ENCODE measurements at places on chromosomes 6 and 20.

DNA sequence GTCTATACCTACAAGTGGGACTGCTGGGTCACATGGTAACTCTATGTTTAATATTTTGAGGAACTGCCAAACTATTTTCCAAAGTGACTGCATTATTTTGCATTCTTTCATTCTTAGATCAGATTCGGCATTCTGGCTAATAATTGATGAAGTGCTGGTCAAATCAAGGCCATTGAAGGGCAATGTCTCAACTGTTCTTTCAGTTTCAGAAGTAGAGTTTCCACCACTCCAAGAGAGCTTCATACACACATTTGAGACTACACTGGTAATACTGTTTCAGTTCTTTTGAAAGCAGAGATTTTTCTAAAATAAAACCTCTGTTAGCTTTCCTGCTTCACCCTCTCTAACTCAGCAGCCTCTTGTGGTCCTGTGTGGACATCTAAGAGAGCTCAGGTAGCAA lies 154.5 kb downstream of the CFAP61 start:
- DNase-seq = no peak

- peak; percentile 16 for DNase-seq
Observed at GRCh38 chr6:37170273-37171200, 585 bp downstream of the PIM1 start.

DNA sequence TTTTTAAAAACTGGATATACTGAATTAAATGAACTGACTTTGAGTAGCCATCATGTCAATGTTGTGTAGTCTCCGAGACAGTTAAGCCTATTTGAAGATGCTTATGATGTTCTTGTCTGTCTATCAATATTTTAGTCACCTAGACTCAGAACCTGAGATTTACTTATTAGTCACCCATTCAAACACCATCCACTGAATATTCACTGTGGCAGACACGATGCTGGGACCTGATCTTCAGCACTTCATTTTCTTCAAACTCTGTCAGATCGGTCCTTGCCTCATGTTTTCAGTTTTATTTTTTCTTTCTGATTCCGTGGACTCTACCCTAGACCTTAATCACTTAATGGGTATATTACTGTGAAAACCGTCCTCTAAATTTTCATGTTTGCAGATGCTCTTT lies 123.7 kb upstream of the MCHR2 start:
- no peak for DNase-seq

DNA sequence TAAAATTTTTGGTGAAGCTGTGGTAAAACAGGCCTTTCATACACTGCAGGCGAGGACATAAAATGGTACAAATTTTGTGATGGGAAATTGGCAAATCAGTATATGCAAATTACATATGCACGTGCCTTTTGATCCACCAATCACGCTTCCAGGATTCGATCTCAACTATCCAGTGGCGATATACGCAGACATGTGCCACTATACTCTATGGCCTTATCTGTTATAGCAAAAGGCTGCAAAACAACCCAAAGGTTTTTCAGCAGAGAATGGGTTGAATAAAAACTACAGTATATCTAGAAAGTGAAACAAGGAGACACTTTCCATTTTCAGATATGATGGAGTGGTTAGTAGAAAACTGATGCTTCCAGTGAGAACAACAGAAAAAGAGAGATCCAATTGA lies 41.9 kb upstream of the ERVFRD-1 start:
- DNase-seq = no peak

GRCh38 chr6:160789263-160790027 lies 87.4 kb downstream of the PLG start:
- no peak for DNase-seq

DNA sequence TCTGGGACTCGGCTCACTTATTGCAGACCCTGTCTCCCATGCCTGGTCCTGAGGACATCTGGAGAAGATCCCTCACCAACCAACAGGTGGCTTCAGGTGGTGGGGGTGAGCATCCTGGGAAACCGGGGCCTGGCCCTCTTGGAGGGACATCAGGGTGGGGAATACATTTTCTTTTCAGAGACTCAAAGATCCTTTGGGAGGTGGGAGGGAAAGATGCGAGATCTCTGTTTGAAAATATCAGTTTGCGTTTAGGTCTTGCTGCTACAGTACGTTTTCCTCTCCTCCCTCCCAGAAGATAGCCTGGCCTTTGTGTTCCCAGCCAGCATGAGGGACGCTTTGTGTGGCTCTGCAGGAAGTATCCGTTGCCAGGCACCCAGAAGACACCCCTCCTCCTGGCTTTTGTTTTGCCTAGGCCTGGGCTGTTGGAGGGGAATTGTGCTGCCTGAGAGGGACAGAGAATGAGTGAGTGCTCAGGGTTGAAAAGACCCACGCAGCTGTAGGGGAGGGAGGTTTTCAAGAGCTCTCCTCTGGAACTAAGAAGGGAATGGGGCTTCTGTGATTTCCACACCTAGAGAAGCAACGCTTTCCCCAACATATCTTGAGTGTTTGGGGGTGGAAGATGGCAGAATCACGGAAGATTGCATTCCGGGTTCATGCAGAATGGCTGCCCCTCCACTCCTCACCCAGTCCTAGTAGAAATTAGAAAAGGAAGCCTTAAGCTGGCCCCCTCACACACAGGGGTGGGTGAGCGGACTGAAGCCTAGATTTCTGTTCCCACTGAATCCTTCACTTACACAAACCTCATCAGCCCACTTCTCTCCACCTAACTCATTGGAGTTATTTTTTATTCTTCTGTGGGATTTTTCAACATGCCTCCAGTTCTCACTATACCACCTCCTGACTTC lies 22.0 kb upstream of the SLC2A12 start:
- no peak for DNase-seq

DNA sequence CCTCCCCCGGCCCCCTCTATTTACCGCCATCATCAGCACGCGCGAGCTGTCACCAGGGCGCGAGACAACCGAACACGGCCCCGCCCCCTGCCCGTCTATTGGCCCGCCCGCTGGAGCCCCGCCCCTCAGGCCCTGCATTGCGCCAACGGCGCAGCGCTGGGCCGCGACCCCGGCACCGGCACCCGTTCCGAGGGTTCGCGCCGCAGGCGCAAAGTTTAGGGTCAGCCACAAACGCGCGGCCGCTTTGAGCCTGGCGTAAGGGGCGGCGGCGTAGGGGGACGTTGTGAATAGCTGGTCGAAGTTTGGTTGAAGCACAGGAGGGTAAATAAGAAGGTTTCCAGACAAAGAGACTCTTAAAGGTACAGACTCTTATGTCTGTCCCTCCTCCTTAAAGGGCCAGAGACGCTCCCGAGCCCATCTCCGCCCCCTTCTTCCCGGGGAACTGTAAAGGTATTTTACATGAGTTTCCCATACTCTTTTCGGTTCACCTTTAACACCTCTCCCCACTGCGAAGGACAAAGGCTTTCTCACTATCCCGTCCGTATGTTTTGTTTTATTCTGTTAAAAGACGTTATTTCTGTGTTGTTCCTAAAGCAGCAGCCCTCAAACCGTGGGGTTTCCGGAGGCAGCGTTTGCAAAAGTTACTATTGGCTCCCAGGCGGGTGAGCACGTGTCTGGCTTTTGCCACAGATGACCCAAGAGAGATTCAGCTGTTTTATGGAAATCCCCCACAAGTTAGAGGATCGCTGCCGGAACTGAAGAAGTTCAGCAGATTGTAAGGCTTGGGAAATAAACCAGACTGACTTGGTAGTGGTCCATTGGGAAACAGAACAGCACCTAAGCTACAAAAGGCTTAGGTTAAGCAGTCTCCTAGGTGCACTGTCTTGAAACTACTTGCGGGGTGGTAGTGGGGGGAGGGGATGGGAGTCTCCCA lies at the start of gene USP49:
USP49 (minus strand) TSS at position 76 of the 934 bp plus-strand sequence. CDS start 88,392 bp downstream, outside the sequence.
- peak; percentile 92 for DNase-seq

GRCh38 chr6:170439366-170440361 lies 113.4 kb downstream of the PSMB1 start:
- DNase-seq = peak; percentile 32

- DNase-seq = no peak
Observed at GRCh38 chr6:15966000-15966520, 162.8 kb upstream of the MYLIP start.

DNA sequence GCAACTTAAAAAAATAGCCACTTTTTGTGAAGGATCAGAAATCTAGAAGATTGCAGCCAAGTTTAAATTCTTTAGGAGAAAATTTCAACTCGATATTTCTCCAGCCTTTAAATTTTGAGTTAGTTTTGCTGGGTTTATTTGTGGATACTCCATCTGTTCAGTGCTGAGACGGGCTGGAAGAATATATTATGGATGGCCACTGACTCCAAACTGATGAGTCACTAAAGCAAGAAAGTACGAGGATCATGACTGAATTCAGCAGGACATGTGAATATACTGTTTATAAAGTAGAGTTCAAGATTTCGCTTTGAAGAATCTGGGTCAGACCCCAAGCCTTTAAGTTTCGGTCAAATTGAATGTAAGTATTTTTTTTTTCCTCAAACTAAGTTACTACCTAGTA lies 199.5 kb downstream of the ADGRB3 start:
- no peak for DNase-seq
